Kidney (tissue), 22 donors: ENCODE measurements at places on chromosomes 11 and 22.
A peak's percentile ranks its signal among the peaks of the same experiment; 100 is the strongest.

DNA sequence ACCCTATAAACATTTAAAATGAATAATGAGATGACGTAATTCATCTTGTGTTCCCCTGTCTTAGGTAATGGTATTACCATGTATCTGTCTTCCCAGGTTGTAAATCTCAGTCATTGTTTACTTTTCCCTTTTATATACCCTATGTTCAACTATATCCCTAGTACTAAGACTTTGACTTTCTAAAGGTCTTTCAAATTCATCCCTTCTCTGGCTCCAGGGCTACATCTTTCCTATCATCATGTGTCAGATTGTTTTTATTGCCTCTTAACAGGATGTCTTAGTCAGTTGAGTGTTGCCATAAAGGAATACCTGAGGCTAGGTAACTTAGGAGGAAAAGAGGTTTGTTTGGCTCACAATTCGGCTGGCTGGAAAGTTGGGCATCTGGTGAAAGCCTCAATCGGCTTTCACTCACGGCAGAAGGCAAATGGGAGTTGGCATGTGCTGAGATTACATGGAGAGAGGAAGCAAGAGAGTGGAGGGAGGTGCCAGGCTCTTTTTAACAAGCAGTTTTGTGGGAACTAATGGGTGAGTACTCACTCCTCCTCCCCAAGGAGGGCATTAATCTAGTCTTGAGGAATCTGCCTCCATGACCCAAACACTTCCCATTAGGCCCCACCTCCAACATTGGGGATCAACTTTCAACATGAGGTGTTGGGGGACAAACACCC, 11.6 kb upstream of the DLAT start:
- DNase-seq: no peak

DNA sequence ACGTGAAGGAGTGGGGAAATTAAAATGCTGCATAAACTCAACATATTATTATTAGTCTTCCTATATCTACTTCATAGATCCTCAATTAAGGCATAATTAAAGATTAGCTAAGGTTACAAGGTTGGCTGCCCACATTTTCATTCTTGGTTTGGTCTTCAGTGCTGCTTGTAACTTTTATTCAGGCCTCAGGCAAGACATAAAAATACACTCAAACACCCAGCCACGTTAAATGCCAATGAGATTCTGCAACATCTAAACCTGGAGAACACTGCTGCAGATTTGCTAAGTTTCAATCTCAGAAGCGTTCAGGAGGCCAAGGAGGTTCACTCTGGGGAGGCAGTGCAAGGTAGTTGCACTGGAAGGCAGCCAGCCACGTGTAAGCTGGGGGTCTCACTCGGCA, 358.7 kb upstream of the NARS2 start:
- DNase-seq: peak; percentile 63

- DNase-seq: no peak
Observed at GRCh38 chr11:26112264-26112663, 219.7 kb upstream of the ANO3 start.

- DNase-seq: no peak
Observed at GRCh38 chr11:111019451-111019850, 226.1 kb upstream of the POU2AF2 start.

- no peak for DNase-seq
Observed at GRCh38 chr11:2698386-2699184, 1.2 kb downstream of the KCNQ1OT1 start.

- DNase-seq: no peak
Observed at GRCh38 chr11:16804104-16804947, 65.9 kb downstream of the C11orf58 start.

DNA sequence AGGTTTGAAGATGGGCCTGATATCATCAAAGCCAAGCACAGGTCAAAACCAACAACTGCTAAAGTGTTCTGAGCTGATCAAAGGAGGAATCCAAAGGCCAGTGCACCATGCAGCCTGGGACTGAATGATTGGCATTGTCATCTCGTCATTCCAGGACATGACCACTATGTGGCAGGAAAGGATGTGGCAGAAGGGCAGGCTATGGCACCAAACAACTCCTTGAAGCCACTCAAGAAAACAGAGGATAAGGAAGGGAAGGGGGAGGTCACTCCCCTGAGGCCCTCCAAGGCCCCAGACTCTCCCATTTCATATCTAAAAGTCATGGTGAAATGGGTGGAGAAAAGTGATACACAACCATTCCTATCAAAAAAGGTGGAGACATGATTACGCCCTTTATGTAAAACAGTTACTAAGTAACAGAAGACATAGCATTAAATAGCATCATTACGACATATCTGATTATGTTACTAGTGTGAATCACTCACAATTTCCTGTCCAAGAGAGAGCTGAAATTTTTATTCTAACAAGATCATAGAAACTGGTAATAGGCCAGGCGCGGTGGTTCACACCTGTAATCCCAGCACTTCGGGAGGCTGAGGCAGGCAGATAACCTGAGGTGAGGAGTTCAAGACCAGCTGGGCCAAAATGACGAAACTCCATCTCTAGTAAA, 49.3 kb downstream of the AHNAK start:
- DNase-seq: no peak
